ENCODE measurements at places on chromosomes 6 and 20. TPM values are rescaled to one million over a fixed set of nuclear protein-coding genes. Genes with fewer than 3 reads are reported as not detected.

Gene UST
- total RNA-seq, result 27.1 TPM

DNA sequence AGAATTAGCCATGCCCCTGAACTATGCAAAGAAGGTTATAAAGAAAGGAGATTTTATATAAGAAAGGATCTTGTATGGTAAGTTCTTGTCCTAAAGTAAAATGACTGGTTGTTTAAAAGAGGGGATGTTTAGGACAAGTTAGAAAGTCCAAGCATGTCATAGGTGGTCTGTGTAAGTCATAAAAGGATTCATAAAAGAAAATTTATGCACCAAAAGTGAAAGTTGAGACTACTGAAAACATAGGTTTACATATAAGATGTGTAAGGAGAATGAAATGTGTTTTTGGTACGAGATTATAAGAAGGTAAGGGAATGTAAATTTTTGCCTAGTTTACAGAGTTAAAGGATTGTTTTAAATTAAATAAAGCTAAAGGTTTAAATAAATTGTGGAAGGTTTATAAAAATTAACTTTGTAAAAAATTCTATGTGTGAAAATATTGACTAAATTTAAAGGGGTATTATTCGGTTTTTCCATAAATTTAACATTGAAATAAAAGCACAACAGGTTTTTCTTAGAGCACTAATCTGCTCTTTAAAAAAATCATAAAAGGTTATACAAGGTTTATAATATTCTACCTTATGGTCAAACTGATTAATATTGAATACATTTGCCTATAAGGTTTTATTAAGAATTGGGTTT is 93.6 kb upstream of the UST start:
- DNase-seq, result no peak

- DNase-seq, result no peak
These were observed 7.9 kb downstream of the CNKSR3 start for GRCh38 chr6:154502553-154502952.

Gene RPL10A
- total RNA-seq, result 1,853 TPM

DNA sequence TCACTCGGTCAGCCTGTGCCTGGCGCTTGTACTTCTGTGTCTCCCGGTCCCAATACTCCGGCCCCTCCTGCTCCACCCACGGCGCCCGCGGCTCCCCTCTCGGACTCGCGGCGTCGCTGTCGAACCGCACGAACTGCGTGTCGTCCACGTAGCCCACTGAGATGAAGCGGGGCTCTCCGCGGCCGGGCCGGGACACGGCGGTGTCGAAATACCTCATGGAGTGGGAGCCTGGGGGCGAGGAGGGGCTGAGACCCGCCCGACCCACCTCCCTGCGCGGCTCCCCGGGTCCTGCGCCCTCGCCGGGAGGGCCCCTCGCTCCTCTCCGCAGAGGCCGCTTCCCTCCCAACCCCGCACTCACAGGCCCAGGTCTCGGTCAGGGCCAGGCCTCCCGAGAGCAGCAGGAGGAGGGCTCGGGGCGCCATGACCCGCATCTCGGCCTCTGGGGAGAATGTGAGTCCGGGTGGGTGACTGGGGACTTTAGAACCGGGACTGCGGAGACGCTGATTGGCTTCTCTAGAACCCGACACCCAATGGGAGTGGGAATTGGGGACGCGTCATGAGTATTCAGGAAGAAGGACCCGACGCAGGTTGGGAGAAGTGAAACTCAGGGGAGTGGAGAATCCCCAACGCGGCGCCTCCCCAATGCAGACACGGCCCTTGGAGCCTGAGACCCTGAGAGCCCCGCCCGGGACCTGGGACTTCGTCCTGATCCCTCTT is at the start of gene HLA-C:
HLA-C (minus strand) TSS at position 452 of the 717 bp plus-strand sequence; CDS start at position 431, 21 bp downstream.
- peak; percentile 94 for DNase-seq

- peak; percentile 90 for DNase-seq
These were observed 129.2 kb downstream of the TBX18 start for GRCh38 chr6:84635081-84635761.

Gene TMC2
- total RNA-seq, result not detected

GRCh38 chr20:46047821-46048220 is 18.8 kb downstream of the SLC12A5 start:
- DNase-seq, result no peak

DNA sequence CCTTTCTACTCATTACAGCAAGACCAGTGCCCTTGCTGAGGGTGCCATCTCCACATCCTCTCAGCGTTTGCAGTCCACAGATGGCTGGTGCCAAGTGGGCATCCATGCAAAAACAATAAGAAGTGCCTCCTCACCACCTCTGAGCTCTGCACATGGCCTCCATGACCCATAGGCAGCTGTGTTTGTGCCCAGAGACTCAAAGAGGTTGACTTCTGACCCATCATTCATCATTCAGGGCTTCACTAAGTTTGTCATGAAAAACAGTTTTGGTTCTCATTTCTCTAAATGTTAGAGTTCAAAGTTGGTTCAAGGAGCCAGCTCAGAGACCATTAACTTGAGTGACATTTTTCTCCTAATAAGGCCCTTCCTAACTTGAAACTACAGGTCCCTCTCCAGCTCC is 512.6 kb upstream of the MAP3K7 start:
- DNase-seq, result no peak

DNA sequence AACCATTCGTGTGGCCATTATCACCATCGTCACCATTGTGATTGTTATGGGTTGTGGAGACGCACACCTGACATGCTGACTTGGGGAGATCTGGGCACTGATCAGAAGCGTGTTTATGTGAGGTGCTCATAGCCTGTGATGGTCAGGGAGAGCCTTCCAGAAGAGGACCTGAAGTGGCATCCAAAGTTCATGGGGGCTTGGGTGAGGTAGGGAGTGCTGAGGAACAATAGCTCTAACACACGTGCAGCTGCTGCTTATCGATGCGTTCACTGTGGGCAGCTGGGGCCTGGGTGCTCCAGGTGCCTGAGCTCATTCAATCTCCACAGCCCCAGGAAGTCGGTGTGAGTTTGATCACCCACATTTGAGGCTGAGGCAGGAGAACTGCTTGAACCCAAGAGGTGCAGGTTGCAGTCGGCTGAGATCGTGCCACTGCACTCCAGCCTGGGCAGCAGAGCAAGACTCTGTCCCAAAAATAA is 227.3 kb downstream of the PREX1 start:
- DNase-seq, result no peak

DNA sequence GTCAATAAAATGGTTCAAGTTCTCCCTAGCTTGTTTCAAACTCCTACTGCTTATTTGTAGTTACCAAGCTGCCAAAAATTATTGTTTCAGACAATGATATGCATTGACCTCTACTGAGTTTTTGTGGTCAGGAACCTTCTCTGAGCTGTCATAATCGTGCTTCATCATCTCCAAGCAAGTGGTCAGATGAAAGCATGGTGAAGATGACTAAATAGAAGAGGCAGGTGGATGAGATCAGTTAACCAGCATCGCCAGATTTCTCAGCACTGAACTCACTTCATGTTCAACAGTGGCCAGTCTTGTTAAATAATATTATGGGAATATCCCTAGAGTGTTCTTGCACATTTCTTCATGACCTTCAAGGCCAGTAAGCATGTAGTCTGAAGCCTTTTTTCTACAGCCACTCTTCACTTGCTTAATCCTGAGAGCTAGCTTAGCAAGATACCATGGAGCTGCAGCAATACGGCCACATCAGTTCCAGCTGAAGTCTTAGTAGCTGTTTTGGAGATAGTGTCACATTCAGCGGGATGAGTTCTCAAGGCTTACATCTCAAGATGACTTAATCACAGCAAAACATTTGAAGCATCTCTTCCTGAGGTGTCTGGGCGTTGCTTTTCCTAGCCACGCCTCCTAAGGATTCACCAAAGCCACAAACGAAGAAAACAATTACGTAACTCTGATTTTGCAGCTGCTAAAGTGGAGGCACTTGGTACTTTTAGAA is 101.6 kb upstream of the TMEM30A start:
- DNase-seq, result peak; percentile 21

DNA sequence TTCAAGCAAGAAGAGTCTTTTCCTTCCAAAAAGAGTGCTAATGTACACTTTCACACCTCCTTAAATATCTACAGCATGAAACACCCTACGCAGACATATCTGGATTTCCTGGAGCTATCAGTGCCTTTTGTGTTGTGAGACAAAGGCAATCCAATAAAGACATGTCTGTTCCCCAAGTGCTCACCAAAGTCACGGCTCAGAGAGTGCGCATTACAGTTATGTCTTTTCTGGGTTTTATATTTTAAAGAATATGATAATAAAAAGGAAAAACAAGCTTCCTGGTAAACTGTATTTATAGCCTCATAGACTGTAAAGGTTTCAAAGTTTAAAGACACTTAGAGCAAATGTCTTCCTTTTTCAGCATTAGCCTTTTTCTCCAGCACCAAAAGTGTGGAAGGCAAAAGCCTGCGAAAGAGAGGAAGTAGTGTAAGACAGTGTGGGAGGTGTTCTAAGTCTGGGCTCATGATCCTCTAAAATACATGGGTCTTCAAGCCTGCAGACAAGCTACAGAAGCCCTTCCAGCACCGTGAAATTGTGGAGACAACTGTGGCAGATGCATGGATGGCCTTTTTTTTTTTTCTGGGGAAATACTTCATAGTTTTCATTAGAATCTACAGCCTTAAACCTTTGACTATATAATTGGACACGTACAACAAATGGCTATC is 135.0 kb upstream of the SLC35B3 start:
- no peak for DNase-seq

Gene ZNF334
- 14.0 TPM for total RNA-seq

DNA sequence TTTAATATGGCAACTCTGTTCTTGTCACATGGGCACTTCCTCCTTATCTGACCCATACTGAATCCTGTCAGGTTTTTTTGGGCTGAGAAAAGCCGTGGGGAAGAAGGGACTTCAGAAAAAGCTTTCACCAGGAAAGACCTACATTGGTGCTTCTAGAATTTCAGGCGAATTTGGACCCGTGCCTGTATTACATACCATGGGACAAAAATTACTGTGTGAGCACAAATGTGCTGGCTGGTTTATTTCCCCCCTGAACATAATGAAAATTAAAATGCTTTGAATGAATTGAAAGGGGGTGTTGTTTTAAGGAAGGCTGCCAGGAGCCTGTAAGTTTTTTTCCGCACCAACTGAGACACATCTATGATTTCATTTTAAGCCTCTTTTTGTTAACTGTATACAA is 29.6 kb downstream of the CAP2 start:
- DNase-seq, result peak; percentile 12

All from fibroblast of the aortic adventitia (primary cell).